ENCODE measurements at places on chromosomes 1 and 21.

- no peak for DNase-seq
Measured at GRCh38 chr1:31421371-31422040, 8.5 kb downstream of the SERINC2 start.

DNA sequence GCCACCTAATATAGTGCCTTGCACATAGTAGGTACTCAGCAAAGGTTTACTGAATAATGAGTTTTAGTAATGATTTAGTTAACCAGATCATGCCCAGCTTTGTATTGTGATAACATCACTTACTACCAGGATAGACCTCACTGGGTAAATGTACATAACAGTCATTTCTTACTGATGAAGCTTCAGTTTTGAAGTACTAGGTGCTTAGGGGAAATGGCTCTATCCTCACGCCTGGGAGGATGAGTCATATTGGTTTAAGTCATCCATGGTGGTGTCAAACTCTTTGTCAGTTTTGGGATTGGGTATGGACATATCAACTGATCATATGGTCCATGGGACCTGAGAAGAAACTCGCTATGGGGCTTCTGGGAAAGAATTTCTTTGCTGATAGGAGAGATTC lies 90.6 kb upstream of the USP24 start:
- no peak for DNase-seq

GRCh38 chr1:81208441-81208840 lies 592.3 kb upstream of the ADGRL2 start:
- no peak for DNase-seq

GRCh38 chr1:100359139-100359538 lies 6.8 kb downstream of the CDC14A start:
- DNase-seq: no peak

- peak; percentile 29 for DNase-seq
Measured at GRCh38 chr1:31771891-31772668, 7.9 kb upstream of the ADGRB2 start.

- DNase-seq: no peak
Measured at GRCh38 chr1:150080784-150081183, 13.2 kb downstream of the VPS45 start.

DNA sequence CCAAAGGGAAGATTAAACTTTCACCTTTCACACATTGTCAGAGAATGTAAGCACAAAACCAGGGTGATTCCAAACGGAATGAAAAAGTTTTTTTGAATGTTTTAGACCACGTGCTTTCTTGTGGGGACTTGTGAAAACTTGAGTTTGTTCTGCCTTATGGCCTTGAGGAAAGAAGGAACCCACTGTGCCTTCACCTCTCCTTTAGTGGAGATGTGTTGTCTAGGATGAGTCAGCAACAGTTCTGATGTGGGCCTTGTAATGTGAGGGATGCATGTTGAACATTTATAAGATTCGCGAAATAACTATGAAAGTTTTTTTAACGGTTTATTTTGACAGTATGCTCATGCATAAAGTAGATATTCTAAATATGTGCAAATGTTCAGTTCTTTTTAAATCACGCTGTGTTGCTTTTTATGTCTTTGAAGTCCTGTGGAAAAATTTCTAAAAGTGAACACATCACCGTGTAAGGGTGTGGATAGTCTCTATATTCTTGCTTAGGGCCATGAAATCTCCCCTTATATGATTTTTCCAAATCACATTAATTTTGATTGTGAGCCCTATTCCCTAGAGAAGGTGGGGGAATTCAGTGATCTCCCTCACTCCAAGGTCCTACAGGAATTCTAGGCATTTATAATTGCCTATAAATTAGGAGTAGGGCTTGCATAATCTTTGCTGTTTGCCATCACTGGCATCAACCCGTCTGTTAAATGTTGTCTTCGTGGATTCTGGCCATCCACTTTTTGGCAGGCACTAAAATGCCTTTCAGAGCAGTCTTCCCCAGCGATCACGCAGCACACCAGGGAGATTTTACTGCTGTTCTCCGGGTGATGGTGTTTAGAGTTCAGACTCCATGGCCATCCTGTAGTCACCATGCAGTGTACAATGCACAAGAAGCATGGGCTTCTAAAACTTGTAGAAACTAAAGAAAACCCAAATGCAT lies 47.4 kb downstream of the PLA2G4A start:
- DNase-seq: no peak

DNA sequence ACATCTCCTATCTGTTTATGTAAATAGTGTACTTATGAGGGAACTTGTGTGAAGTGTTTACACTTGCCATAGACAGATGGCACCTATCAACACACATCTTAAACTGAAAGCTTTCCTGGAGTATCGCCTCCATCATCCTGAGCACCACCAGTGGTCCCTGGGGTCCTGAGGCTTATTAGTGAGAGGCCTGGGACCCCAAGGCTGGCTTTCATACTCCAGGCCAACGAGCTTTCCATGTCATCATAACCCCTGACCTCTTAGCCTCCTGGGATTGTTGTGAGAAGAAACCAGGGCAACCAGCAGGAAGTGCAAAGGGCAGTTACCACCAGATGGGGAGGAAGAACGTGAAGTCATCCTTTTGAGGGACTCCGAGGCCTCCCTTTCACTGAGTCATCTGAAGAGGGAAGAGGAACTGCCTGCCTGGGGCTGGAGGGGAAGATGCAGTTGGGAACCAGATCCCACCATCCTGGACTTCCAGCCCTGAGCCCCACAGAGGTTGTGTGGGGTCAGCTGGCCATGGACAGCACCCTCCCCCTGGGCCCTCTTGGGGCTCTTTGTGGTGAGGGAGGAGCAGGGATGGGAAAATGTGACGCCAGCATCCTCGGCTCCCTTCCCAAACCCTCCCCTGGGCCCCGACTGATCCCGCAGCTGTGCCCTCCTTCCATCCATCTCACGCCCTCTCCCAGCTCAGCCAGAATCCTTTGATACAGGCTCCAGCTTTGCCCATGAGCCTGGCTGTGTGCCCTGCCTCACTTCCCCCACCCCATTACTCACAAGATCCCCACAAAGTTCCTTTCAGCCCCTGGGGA lies 5.8 kb downstream of the INKA2 start:
- no peak for DNase-seq

DNA sequence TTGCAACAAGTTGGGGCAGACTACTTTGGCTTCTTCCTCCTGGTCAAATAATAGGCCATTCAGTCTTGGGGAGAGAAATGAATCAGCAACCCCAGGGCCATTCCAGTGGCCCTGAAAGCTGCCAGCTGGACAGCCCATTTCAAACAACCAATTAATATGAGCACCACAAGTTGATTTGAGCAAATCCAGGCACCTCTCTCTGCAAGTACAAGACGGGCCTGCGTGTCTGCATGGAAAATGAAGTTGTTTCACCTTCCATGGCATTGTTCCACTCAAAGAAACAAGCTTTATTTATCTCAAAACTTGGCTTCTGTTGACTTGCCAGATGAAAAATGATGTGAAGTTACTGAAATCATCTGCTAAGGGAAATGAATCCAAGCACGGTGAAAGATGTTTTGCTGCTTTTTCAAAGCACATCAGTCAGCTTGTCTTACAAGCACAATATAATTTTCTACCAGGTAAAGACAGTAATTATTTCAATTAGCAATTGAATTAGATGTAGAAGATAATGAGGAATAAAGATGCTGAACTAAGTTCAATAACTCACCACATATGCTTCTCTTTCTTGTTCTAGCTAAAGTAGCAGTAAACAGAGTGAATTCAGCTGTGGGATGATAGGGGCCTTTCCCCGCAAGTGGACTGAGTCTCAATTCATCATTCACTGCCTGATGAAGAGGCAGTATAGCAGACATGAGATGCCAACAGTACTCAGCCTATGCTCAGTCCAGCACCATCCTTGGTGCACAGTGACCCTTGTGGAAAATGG lies 95.2 kb upstream of the SSX2IP start:
- DNase-seq: no peak

- DNase-seq: no peak
Measured at GRCh38 chr1:154272999-154273563, 652 bp downstream of the HAX1 start.

DNA sequence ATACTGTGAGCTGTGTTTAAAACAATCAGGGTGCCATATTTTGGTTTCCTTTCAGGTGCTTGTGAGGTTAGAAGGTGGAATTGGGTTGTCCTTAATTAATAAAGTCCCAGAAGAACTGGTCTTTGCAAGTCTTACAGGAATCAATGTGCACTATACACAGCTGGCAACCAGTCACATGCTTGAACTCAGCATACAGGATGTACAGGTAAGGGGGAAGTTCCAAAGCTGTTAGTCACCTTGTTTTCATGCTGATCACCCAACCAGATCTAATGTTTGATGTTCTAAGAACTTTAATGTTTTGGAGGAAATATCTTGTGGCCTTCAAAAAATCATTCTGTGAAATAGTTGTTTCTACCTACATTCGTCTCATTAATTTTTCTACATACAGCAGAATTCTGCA lies 156.3 kb downstream of the VPS13D start:
- DNase-seq: no peak

DNA sequence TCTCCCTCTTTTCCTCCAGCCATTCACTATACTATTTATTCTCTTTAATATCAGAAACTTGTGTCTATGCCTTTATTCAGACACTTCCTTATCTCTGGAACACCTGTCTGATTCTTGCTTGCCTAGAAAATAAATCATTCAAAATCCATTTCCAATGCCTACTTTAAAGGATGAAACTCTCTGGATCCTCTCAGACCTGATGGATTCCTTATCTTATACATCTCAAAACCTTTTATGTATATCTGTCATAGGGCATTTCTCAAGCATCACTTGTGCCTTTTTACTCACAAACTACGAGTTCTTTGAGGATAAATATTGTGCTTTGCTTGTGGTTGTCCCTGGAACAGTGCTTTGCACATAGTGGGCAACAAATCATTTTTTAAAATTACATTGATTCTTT lies 3.8 kb upstream of the ATP6V1G3 start:
- no peak for DNase-seq

DNA sequence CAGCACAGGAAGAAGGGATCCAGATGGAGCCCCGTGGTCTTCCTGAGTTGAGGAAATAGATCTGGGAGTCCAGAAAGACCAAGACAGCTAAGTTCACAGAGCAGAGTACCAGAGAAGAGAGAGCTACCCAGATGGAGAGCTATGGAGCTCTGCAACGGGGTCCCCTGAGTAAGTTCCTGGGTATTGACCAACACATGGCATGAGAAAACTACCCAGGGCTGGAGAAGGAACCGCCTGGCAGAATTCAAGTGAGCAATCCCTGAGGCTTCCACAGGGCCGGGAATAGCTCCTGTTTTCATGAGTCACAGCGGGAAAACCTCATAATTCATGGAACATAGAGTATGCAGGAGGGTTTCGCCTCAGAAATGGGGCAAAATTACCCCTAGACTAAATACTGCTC lies 19.7 kb downstream of the STPG1 start:
- no peak for DNase-seq

All from immature natural killer cell (primary cell).